Aortic smooth muscle cell (primary cell): ENCODE measurements at places on chromosomes 1 and 21. TPM values are rescaled to one million over a fixed set of nuclear protein-coding genes. Genes with fewer than 3 reads are reported as not detected.

DNALI1 gene
- total RNA-seq: 4.4 and 8.7 TPM in 2 replicates

ATP6V1G3 gene
- 0.25 TPM in 1 of 2 replicates, not detected in the other for total RNA-seq

LRRC40 gene
- 17.9 and 20.1 TPM in 2 replicates for total RNA-seq

WDR64 gene
- total RNA-seq: not detected in 2 replicates

CTSS gene
- total RNA-seq: 25.8 and 41.1 TPM in 2 replicates

DISP1 gene
- 4.0 and 5.5 TPM in 2 replicates for total RNA-seq
